ENCODE measurements at places on chromosomes 6 and 20. TPM values are rescaled to one million over a fixed set of nuclear protein-coding genes. Genes with fewer than 3 reads are reported as not detected.

The OR12D3 gene
- not detected for total RNA-seq

DNA sequence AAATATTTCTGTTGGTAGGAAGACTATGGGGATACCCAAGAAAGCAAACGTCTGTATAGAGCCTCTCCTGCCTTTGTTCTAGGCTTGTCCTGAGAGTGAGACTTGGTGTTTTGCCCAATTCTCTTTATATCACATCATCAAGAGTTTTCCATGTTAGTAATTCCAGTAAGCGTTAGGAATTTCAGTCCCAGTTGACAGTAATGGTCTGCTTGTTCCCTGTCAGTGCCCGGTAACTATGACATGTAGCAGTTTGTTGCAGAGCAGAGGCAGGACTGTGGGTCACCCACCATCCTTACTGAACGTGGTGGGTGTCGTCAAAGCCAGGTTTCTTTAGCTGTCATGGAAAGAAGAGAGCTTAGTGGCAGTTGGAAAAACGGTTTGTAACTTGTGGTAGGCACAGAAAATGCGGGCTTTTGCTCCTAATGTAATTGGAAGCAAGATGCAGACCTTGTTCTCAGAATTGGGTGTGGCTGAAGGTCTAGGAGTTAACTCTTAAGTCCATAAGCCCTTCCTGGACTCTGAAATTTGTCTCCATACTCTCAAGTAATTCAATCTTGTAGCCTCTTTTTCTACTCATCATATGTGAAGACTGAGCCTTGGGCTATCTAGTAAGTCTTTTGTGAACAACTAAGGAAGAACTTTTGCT lies 188.8 kb downstream of the TMEM242 start:
- H3K27ac ChIP-seq: no peak overlapping the region
- no peak for DNase-seq
- peaks cover 6% of the 10 kb centered on the region for H3K4me1 ChIP-seq
- H3K27me3 ChIP-seq: peaks cover 6% of the 10 kb centered on the region
- H3K4me3 ChIP-seq: no peak overlapping the region

DNA sequence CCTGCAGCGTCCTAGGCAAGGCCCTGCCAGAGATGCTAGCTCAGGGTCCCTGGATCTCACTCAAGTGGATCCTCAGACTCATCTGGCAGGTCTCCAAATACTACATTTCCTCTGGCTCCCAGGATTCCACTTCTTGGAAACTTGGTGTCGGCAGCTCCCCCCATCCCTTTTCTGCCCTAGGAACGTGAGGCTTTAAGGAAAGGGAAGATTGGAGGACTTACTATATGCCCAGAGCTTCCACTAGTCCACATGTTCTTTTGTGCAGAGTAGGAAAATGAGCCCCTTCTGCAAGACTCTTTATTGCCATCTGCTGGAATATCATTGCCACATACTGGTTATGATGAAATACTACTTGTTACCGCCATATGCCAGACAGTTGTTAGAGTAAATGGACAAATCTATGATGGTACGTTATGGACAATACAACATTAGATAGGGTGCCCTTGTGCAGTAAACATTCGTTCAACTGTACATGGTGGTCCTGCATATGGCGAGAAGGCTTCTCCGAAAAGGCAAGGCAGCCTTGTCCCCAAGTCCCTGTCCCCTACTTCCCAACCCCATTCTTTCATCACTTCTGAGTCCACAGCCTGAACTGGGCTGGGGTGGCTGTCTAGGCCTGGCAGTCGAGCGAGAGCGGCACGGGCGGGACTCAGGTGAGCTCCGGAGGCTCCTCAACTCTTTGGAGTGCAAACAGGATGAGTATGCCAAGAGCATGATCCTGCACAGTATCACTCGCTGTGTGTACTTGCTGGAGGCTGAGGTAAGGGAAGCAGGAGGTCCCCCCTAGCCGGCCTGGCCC lies 780 bp downstream of the ARMC12 start:
- H3K27me3 ChIP-seq: peaks cover 2% of the 10 kb centered on the region
- no peaks in the 10 kb centered on the region for H3K36me3 ChIP-seq
- H3K27ac ChIP-seq: peak overlapping the region; percentile 73
- H3K4me1 ChIP-seq: peaks cover 18% of the 10 kb centered on the region
- DNase-seq: no peak

DNA sequence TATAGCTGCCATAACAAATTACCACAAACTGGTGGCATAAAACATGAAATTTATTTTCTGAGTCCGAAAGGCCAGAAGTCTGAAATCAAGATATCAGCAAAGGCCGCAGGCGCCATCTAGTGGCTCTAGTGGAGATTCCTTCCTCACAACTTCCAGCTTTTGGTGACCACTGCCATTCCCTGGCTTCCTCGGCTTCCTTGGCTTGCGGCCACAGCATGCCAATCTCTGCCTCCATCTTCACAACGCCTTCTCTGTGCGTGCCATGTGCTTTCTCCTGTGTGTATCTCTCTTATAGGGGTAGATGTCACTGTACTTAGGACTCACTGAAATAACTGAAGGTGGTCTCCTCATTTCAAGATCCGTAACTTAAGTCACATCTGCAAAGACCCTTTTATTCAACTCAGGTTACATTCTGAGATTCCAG lies 5.4 kb upstream of the PLAGL1 start:
- no peak overlapping the region for H3K27ac ChIP-seq
- peak; percentile 78 for DNase-seq
- H3K36me3 ChIP-seq: peaks cover 7% of the 10 kb centered on the region
- no peak overlapping the region for H3K4me3 ChIP-seq

All from glutamatergic neuron (in vitro differentiated cells).